Hippocampal formation (tissue), 2 donors: ENCODE measurements at places on chromosomes 6 and 20.

DNA sequence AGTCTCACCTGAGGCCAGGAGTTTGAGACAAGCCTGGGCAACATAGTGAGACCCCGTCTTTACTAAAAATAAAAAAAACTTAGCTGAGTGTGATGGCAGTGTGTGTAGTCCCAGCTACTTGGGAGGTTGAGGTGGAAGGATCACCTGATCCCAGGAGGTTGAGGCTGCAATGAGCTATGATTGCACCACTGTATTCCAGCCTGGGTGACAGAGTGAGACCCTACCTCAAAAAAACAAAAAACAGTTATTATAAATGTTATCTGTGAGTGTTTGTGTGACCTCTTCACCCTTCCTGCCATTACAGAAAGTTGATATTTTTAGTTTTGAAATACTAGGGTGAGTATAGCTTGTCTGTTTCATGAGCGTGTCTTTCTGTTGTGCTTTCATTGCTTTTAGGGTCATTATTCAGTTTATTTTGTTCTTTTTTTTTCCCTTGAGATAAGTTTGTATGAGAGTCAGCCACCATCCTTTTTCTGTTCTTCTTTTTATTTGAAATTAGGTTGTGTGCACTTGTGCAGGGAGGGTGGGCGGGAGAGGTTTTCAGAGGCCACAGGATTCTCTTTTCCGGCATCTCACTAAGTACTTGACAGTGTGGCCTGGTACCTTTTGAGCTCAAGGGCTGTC is 26.2 kb downstream of the CDYL start:
- DNase-seq, result no peak

GRCh38 chr6:29850011-29850553 is 22.5 kb downstream of the HLA-G start:
- no peak for DNase-seq

DNA sequence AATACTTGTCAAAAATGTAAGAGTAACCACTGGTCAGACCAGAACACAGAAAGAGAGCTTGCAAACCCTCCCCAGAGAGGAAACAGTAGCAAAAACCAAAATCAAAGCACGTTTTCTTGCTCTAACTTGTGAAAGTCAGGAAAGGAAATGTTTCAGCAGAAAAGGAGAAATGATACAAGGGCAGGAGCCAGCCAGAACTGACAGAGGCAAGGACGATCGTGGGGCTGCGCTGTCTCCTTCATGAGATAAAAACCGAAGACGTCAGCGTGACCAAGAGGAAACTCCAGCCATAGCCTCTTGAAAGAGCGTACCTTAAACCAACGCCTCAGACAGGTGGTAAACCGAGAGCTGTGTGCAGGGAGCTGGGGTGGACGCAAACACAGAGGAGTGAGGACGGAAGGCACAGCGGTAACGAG is 27.5 kb downstream of the LAMA5 start:
- DNase-seq, result no peak

GRCh38 chr6:129510950-129511349 is 199.0 kb downstream of the ARHGAP18 start:
- DNase-seq, result no peak

DNA sequence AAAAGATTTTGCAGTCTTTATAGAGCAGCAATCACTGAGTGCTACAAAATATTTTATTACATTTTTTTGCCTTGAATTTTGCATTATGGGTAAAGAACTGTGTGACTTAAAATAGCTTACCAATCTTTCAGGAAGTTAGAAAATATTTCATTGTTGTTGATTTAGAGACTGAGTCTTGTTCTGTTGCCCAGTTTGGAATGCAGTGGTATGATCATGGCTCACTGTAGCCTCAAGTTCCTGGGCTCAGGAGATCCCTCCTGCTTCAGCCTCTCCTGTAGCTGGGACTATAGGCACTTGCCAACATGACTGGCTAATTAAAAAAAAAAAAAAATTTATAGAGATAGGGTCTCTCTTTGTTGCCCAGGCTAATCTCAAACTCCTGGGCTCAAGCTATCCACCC is 100.8 kb downstream of the ADGRB3 start:
- no peak for DNase-seq

DNA sequence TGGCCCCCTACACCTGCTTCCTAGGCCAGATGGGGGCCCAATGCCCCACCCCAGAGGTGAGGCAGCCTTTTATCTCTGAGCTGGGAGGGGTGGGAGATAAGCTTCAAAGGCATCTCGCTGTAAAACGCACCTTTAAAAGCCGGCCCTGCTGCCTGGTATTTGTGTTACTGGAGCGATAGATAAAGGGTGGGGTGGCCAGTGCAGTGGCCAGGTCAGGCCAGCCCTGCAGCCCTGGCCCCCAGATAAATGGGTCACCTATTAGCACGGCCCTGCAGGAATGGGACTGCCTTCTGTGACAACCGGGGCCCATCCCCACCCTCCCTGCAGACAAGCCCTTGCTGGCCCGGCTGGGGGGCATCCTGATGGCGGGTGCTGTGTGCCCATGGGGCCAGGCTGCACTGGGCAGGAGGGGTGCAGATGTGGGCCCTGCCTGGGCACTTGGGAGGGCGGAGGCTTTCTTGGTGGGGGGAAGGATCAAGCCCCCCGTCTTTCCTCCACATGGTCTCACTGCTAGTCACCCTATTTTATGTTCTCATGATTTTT is 3.0 kb upstream of the RBBP8NL start:
- no peak for DNase-seq

DNA sequence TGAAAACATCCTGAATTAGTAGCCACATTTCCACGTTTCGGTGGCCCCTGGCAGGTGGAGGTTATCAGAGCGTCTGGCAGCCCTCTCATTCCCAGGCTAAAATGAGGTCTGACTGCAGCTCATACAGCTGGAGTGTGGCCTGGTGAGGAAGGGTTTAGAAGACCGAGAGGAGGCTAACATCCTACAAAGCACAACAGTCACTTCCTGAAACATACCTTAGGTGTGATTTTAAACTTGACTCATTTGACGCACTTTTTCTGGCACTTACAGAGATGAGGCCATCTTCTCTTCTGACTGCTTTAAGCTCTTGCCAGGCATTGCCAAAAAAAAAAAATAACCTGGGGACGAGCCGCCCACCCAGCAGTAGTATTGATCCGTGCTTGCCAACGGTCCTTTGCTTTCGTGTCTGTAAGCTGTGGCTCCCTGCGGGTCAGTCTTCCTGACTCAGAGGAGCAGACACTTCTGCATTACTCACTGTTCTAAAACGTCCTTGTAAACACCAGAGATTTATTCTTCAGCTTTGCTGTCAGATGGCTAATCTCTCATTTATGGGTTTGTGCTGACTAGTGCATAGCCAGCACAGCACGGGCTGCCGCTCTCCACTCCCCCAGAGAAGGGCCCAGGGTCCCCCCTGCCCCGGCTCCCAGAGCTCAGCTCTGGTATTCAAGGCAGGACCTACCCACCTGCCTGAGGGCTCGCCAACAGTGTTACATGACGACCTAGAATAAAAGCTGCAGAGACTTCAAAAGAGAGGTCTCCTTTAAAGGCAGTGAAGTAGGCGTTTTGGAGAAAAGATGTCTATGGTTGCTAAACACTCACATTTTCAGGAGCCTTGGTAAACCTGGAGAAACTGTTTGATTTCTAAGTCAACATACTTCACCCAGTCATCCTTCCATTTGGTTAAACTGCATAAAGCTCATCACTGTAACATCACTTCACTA is 78.5 kb upstream of the FRMD1 start:
- no peak for DNase-seq
